ENCODE measurements at places on chromosomes 1 and 21. TPM values are rescaled to one million over a fixed set of nuclear protein-coding genes. Genes with fewer than 3 reads are reported as not detected.
A peak's percentile ranks its signal among the peaks of the same experiment; 100 is the strongest.

DNA sequence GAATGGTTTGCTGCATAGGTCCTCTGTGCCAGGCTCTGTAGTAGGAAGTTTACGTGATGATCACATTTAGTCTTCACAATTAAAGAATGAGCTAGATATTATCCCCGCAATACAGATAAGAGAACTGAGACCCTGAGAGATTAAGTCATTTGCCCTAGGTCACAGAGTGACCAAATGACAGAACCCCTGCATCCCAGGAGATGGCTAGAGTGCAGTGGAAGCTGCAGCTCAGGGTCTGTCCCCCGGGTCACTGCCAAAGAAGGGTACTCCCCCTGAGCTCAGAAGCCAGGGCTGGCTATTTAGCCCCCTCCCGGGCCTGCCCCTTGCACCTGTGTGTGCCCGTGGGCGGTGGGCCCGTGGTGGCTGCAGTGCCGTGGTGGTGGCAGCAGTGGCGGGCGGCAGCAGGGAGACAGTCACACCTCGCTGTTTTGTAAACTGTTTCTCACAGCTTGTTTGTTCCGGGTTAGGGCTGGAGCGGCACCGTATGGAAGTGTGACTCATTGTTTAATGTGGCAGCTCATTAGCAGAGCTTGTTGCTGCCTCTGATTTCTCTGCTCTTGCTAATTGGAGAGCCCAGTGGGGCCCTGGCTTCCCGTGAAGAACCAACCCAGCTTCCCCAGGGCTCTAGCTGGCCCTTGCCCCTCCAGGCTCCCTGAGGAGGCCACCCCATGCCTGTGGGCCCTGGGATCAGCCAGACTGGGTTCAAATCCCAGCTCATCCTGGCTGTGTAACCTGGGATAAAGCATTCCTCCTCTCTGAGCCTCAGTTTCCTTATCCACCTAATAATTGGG is 19.3 kb upstream of the FOXO6 start:
- H3K4me1 ChIP-seq = no peaks in the 10 kb centered on the region
- no peaks in the 10 kb centered on the region for H3K27me3 ChIP-seq
- no peak overlapping the region for H3K27ac ChIP-seq
- no peak overlapping the region for H3K4me3 ChIP-seq
- DNase-seq = no peak

Gene OR2T11
- not detected for total RNA-seq

DNA sequence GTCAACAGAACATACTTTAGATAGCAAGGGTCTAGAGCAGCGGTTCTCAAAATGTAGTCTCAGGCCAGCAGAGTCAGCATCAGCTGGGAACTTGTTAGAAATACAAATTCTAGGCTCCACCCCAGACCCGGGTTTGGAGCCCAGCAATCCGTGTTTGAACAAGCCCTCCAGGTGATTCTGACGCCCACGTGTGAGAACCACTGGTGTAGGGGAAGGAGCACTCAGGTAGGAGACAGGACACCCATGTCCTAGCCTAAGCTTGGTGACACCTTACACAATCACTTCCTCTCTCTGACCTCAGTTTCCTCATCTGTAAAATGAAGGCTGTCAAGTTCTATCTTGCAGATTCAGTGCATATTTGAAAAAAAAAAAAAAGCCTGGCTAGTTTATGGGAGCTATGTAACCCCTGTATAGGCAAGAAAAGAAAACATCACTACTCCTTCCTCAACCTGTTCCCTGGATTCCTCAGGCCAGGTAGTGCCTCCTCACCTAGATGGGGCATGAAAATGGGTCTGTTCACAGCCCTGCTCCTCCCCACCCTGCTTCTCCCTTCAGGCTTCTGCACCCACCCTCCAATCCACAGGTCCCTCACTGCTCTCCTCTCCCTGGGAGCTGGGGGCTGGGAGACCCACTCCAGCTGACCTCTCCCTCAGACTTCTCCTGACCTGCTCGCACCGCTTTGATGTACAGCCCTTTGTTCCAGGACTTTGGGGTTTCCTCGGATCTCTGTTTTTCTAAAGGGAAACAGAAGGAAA is 7.1 kb upstream of the PHLDA3 start:
- H3K4me3 ChIP-seq = no peak overlapping the region
- no peak overlapping the region for H3K27ac ChIP-seq
- no peak for DNase-seq

GRCh38 chr1:37197411-37197810 is 163.1 kb upstream of the GRIK3 start:
- H3K4me3 ChIP-seq = no peak overlapping the region
- no peak for DNase-seq
- H3K36me3 ChIP-seq = no peaks in the 10 kb centered on the region

- H3K4me3 ChIP-seq = no peak overlapping the region
- no peaks in the 10 kb centered on the region for H3K4me1 ChIP-seq
- no peak for DNase-seq
Observed at GRCh38 chr21:31946231-31946630, 73.4 kb downstream of the HUNK start.

Gene RGS13
- total RNA-seq = 0.51 TPM

Gene PRKCZ
- total RNA-seq = 0.29 TPM

Gene LCE3E
- total RNA-seq = not detected

Gene PAQR6
- total RNA-seq = 0.51 TPM

GRCh38 chr1:66294707-66295370 is 239.1 kb upstream of the SGIP1 start:
- H3K27ac ChIP-seq = peak overlapping the region; percentile 22
- no peaks in the 10 kb centered on the region for H3K36me3 ChIP-seq
- DNase-seq = peak; percentile 37
- H3K4me1 ChIP-seq = no peaks in the 10 kb centered on the region

Gene UBXN10
- 11.3 TPM for total RNA-seq

- H3K36me3 ChIP-seq = no peaks in the 10 kb centered on the region
- H3K4me3 ChIP-seq = no peak overlapping the region
- H3K27ac ChIP-seq = no peak overlapping the region
- DNase-seq = no peak
- no peaks in the 10 kb centered on the region for H3K27me3 ChIP-seq
Observed at GRCh38 chr1:50570066-50570468, 146.8 kb upstream of the DMRTA2 start.

- no peaks in the 10 kb centered on the region for H3K36me3 ChIP-seq
- no peak overlapping the region for H3K27ac ChIP-seq
- no peak overlapping the region for H3K4me3 ChIP-seq
- no peak for DNase-seq
- no peaks in the 10 kb centered on the region for H3K27me3 ChIP-seq
Observed at GRCh38 chr1:55741516-55741915, 526.4 kb upstream of the USP24 start.

DNA sequence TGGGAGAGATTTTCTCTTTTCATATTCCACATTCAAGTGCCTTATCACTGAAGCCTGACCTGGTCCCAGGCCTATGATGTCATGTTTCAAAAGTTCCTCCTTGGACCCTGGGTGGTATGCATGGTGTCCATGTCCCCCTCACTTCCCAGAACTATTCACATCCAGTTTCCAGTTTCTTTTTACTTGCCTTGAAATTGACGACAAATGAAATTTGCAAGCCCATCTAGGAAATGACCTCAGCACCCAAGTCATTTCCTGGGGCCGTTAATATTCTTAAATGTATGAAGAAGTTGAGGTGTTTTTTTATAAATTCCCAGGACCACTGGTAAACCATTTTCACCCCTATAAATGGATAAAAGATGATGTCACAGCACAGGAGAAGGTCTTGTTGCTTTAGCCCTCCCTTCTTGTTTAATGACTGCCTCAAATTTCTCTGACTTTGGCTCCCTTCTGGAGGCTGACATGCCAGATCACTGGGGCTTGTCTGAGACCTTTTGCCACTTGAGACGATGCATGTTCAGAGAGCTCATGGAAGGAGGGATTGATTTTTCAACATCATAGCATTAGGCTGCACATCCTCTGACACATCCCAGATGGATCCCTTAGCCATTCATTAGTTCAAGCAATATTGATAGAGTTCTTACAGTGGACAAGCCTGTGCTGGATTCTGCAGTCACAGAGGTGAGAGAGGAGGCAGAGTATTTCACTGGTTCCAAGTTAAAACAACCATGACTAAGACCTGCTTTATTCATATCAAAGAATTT is 221.3 kb downstream of the PLPP3 start:
- no peak overlapping the region for H3K27ac ChIP-seq
- no peaks in the 10 kb centered on the region for H3K27me3 ChIP-seq
- H3K36me3 ChIP-seq = no peaks in the 10 kb centered on the region
- DNase-seq = no peak

- H3K27me3 ChIP-seq = no peaks in the 10 kb centered on the region
- no peaks in the 10 kb centered on the region for H3K4me1 ChIP-seq
- no peak overlapping the region for H3K27ac ChIP-seq
- H3K36me3 ChIP-seq = no peaks in the 10 kb centered on the region
- no peak for DNase-seq
- H3K4me3 ChIP-seq = no peak overlapping the region
Observed at GRCh38 chr1:1628754-1629429, 3.1 kb upstream of the MMP23B start.

DNA sequence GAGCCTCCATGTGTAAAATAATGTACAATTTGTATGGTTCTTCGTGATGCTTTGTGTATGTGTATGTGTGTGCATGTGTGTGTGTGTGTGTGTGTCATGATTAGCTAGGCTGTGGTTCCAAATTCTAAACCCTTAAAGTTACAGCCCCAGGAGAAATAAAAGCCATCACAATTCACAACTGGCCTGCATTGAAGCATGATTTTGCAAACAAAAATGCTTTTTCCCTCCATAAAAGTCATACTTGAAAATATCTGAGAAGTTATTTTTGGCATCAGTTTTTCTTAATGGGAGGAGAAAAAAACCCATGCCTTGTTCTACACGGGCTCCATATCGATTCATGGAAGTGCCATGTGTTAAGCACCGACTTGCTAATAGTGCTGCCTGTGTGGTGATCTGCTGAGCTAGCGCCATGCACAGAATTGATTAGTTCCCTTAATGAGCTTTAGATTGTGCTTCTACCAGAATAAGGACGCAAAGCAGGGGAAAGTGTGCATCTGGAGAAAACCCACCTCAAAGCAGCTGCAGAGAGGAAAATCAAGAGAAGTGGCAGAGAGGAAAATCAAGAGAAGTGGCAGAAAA is 207.3 kb downstream of the DSCAM start:
- no peak overlapping the region for H3K4me3 ChIP-seq
- no peaks in the 10 kb centered on the region for H3K27me3 ChIP-seq
- no peaks in the 10 kb centered on the region for H3K4me1 ChIP-seq
- H3K27ac ChIP-seq = no peak overlapping the region

DNA sequence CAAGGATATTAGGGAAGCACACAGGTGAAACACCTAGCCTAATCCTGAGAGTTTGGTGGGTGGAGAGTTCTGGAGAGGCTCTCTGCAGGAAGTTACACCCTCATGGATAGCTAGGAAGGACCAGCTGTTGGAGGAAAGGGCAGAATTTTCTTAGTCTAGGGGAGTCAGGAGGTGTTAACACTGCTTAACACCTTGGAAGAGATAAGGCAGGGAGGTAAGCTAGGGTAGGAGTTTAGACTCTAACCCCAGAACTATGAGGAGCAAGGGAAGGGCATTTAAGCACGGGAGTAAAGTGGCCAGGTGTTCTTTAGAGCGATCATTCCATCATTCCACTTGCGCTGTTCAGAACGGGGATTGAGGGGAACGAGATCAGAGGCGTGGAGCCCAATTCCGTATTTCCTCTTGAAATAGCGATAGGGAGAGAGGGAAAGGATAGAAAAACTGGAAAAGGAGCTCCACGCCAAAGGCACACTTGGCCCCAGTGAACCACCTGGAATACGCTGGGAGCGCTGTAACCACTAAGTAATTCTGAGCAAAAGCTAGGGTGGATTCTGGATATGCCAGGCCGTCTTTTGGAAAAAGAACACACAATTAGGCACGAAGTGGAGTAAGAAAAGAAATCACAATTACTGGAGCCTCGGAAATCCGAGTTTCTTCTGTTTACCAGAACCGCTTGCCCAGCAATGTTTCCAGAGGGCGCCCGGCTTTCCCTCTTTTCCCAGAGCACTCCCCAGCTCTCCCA is 1.5 kb upstream of the GPR137B start:
- DNase-seq = no peak
- H3K36me3 ChIP-seq = no peaks in the 10 kb centered on the region
- peak overlapping the region; percentile 23 for H3K4me3 ChIP-seq

DNA sequence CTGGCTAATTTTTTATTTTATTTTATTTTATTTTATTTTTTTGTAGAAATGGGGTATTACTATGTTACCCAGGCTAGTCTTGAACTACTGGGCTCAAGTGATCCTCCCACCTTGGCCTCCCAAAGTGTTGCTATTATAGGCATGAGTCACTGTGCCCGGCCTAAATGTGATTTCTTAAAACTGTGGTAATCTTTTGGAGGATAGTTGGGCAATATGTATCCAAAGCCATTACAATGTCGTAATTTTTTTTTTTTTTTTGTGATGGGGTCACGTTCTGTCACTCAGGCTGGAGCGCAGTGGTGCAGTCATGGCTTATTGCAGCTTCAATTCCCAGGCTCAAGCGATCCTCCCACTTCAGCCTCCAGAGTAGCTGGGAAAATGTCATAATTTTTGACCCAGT is 14.2 kb downstream of the ETV3L start:
- no peak for DNase-seq
- H3K4me3 ChIP-seq = no peak overlapping the region
- no peaks in the 10 kb centered on the region for H3K27me3 ChIP-seq
- H3K4me1 ChIP-seq = no peaks in the 10 kb centered on the region

DNA sequence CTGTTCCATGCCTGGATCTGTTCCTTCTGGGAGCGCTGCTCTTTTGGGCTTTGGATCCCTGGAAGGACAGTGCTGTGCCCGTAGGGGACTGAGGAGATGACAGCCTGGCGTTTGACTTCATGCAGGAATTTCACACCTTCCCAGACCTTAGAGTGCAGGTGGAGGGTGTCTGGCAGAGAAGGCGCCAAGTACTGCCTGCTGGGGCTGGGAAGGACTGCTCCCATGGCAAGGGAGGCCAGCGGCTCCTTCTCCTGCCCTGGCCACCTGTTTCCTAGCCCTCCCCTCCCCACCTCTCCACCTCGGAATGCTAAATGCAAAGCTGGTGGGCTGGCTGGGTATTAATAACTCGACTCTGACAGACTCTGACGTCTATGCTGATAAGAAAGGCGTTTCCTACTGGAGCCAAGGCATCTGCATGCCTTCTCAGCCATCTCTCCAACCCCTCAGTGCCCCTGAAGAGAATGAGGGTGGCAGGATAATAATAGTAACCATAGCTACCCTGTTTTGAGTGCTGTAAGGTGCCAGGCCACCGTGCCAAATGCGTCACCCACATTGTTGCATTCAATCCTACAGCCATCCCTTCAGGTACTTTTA is 17.5 kb upstream of the PDIK1L start:
- no peaks in the 10 kb centered on the region for H3K4me1 ChIP-seq
- no peak overlapping the region for H3K4me3 ChIP-seq
- no peak overlapping the region for H3K27ac ChIP-seq
- no peaks in the 10 kb centered on the region for H3K27me3 ChIP-seq

GRCh38 chr1:157960773-157961172 is 32.7 kb upstream of the KIRREL1 start:
- no peaks in the 10 kb centered on the region for H3K36me3 ChIP-seq
- no peak for DNase-seq
- no peak overlapping the region for H3K4me3 ChIP-seq
- no peaks in the 10 kb centered on the region for H3K4me1 ChIP-seq
